ENCODE measurements at places on chromosomes 2 and 18.

DNA sequence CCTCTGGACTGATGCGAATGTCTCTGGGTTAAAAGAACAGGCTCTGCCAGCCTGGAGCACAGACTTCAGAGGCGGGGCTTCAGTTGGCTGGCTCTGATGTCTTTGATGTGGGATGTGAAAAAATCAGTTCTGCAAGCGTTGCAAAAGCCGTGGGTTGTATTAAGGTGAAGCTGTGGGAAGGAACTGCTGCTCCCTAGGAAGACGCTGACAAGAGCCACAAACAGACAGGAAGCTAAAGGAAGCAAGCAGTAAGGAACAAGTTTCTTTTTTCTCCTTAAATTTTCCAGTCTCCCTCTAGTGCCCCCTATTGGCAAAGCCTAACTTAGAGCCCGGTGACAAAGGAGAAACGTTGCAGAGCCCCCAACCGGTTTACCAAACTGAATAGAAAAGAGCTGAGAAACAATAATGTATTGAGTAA, 239.0 kb downstream of the CCDC178 start:
- no peak for DNase-seq

DNA sequence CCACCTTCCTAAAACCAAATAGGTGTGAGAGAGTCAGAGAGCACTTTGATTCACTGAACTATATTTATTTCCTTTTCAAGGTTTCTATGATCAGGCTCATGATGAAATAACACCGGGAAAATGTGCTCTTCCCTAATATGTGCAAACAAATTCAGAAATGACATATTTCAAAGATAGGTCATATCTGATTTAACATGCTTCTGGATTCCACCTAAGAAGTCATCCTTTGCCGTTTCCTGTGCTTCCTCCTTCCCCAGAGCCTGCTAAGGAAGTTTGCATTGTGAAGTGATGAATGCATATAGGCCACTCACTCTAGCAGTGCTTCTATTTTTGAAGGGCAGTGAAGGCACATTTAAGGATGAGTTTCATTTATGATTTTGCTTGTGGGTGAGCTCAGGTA, 327.6 kb downstream of the TDRD15 start:
- no peak for DNase-seq

GRCh38 chr2:121348128-121348740, 63.2 kb upstream of the TFCP2L1 start:
- no peak for DNase-seq

DNA sequence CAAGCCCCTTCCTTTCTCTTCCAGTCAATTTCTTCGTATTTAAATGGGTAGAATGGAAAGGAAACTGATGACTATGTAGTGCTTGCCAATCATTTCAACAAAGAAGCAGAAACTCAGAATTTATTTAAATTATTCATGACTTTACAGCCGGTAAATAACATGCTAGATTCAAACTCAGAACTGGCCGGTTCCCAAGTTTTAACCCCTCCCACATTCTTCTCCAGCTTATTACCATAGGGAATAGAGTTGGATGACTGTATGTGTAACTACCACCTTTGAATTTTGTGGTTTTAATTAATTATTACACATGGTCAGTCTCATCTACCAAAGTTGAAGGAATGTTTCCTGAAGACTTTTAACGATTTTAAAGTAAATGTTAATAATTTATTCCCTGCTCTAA, 819.3 kb upstream of the LRATD1 start:
- no peak for DNase-seq

DNA sequence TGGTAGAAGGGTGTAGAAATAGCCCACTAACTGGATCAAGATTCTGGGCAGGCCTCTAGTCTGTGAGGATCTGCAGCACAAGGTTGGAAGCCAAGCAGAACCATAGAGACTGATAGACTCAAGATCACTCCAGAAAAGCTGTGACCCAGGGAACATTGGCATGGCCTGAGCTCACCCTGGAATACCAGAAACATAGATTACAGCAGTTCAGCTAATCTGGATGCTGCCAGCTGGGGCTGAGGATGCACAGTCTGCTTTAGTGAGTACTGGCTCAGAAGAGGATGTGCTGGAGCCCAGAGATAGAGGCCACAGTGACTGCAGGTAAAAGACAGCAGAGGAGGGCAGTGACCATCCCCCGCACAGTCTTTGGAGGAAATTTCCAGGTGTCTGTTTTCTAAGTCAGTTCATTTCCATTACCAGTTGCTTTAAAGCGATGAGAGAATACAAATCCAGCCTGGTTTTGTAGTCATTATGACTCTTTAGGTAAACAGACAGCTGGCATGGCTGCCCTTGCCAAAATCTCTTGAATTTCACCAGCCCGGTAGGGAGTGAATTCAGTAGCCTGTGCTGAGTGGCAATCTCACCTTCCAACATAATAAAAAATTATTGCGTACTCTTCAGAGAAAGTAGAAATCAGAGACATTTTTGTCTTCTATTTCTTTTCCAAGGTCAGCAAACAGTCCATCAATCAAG, 119.2 kb downstream of the ANTXR1 start:
- DNase-seq = no peak

- peak; percentile 77 for DNase-seq
Observed at GRCh38 chr2:73293534-73294171, at the start of gene EGR4. Gene EGR4, minus strand, starts transcription at chr2:73293548. Its CDS starts 231 bp downstream, at chr2:73293317.

DNA sequence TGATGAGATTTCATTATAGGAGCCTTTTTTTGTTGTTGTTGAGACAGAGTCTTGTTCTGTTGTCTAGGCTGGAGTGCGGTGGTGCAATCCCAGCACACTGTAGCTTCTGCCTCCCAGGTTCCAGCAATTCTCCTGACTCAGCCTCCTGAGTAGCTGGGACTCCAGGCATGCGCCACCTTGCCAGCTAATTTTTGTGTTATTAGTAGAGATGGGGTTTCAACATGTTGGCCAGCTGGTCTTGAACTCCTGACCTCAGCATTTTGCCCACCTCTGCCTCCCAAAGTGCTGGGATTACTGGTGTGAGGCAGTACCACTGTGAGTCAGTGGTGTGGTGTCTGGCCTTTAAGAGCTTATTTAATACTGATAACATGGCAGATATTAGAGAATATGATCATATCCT, 60.1 kb downstream of the MOB4 start:
- DNase-seq = no peak

Measured in stimulated activated CD4-positive, alpha-beta T cell treated with anti-CD3 and anti-CD28 coated beads, TNF-alpha, amount 100 ng/mL, for 1 hour (primary cell).